Nucleus accumbens (tissue), 56 donors: ENCODE measurements at places on chromosomes 5 and 9.

DNA sequence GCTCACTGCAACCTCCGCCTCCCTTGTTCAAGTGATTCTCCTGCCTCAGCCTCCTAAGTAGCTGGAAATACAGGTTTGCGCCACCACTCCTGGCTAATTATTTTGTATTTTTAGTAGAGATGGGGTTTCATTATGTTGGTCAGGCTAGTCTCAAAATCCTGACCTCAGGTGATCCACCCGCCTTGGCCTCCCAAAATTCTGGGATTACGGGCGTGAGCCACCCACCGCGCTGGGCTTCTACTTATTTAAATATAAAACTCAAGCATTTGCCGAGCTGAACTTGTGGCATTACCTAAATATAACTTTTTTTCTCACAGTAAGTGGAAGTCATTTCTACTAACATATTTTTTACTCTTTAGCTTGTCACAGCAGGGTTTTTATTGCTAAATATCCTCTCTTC lies 1356.3 kb upstream of the ACO1 start:
- DNase-seq, result no peak

DNA sequence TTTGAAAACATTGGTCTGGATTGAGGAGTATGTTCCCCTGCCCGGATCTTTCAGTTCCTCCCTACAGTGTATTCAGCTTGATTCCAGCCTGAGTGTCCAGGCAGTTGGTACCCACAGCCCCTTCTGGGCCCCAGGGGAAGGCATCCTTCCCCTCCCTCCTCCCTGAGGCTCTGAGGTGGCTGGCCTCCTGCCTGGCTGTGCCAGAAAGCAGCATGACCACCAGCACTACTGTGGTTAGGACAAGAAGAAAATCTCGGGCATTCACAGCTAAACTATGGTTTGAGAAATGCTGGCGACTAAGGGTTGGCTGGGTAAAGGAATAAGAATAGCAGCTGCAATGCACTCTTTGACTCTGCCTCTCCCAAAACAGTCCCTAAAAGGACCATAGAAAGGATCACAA lies 84.6 kb upstream of the LIFR start:
- no peak for DNase-seq

DNA sequence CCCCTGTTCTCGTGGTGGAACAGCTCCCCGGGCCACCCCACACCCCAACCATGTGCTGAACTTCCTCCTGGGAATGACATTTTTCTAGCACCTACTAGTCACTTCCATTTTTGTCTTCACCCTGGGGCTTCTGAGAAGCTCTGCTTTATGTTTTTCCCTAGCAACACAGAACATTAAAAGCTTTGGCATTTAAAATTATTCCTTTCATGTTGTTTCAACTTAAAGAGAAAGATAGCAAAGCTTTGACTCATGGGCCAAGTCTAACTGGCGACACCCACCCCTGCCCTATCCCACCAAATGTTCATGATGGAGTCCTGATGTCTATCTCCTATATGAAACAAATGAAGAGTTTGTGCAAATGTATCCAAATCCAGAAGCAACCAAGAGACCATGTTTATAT lies 22.4 kb downstream of the BOD1 start:
- DNase-seq, result no peak

- DNase-seq, result no peak
These were observed 13.1 kb downstream of the UHRF2 start for GRCh38 chr9:6426117-6426516.

- DNase-seq, result no peak
These were observed 126.8 kb downstream of the EHMT1 start for GRCh38 chr9:137745541-137745991.

DNA sequence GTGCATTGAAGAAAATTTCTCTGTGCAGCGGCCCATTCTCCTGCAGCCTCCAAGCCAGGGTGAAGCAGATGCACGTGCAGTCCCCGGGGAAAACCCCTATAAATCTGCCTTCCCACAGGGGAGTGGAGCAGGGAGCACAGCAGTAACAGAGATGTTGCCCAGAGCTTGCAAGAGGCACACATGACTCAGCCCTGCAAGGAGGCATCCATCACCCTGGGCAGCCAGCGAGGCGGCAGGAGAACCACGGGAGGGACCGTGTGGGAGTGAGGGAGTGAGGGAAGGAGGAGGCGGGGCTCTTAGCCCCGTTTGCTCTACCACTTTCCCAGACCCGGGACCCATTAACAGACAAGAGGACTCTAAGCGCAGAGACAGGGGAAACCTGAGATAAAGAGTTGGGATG lies 96.2 kb upstream of the ARAP3 start:
- DNase-seq, result peak; percentile 20

- DNase-seq, result no peak
These were observed 6.6 kb upstream of the FAM151B start for GRCh38 chr5:80481019-80481893.
